ENCODE measurements at places on chromosomes 1 and 21.
A peak's percentile ranks its signal among the peaks of the same experiment; 100 is the strongest.

DNA sequence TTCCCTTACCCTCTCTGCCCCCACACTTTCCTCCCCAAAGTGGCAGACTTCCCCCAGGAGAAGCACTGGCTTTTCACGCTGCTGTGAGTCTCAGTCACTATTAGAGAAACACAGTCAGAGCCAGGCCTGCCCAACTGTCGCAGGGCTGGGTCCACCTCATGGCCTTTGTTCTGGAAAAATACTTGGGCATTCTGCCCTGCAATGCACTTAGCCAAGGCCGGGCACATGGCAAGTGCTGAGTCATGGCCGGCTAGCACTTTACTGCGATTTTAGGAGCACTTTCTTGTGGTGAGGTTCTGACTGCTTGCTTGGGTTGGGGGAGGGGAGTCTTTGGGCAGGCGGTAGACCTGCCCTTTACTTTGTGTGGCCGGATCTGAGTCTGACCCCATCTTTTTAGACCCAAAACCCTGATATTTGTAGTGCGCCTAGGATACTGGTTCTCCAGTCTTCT lies 7.7 kb downstream of the EPHX1 start:
- H3K27me3 ChIP-seq: no peaks in the 10 kb centered on the region
- no peak for DNase-seq
- H3K27ac ChIP-seq: no peak overlapping the region

- H3K4me3 ChIP-seq: no peak overlapping the region
- H3K36me3 ChIP-seq: no peaks in the 10 kb centered on the region
- H3K27me3 ChIP-seq: no peaks in the 10 kb centered on the region
- DNase-seq: no peak
Observed at GRCh38 chr21:26405735-26406361, 167.2 kb downstream of the CYYR1 start.

- no peak overlapping the region for H3K4me3 ChIP-seq
- no peaks in the 10 kb centered on the region for H3K36me3 ChIP-seq
- H3K4me1 ChIP-seq: peaks cover 35% of the 10 kb centered on the region
Observed at GRCh38 chr1:27518808-27519207, 28.8 kb upstream of the WASF2 start.

DNA sequence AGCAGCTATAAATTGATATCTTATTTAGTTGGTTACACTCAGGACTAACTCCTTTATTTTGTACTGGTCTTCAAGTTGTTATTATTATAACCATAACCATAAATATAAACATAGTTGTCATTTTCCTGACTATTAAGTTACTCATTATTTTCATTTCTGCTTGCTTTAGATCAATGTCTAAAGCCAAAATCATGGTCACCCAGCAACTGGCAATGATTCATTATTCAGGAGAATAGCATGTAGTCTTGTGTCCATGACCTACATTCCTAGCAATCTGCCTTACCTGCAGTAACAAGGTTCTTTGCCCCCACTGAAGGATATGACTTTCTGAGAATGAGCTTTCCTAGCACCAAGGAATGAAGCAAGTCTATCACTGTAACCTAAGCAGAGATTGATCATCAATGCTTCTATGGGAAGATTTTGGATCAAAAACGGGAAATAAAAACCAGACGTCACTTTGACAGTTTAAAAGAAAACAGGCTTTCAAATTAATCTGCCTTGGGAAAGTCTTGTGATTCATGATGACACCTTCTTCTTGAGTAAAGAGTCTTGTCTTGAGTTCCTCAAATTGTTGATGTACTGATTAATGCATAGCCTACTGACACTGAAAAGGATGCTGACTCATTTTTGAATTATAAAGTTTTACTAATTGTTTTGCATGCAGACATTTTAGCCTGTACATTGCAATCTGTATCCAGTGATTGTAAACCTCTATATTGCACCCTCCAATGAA lies 203.3 kb upstream of the IVNS1ABP start:
- H3K36me3 ChIP-seq: no peaks in the 10 kb centered on the region
- no peak for DNase-seq
- H3K4me3 ChIP-seq: no peak overlapping the region
- H3K4me1 ChIP-seq: no peaks in the 10 kb centered on the region

- H3K27me3 ChIP-seq: no peaks in the 10 kb centered on the region
- no peak for DNase-seq
- no peak overlapping the region for H3K4me3 ChIP-seq
- H3K27ac ChIP-seq: no peak overlapping the region
- peaks cover 14% of the 10 kb centered on the region for H3K4me1 ChIP-seq
Observed at GRCh38 chr1:11930571-11931445, 3.7 kb upstream of the PLOD1 start.

GRCh38 chr21:25956993-25957714 lies 213.4 kb downstream of the APP start:
- H3K4me1 ChIP-seq: no peaks in the 10 kb centered on the region
- no peaks in the 10 kb centered on the region for H3K36me3 ChIP-seq
- no peak for DNase-seq
- H3K4me3 ChIP-seq: no peak overlapping the region
- no peaks in the 10 kb centered on the region for H3K27me3 ChIP-seq

DNA sequence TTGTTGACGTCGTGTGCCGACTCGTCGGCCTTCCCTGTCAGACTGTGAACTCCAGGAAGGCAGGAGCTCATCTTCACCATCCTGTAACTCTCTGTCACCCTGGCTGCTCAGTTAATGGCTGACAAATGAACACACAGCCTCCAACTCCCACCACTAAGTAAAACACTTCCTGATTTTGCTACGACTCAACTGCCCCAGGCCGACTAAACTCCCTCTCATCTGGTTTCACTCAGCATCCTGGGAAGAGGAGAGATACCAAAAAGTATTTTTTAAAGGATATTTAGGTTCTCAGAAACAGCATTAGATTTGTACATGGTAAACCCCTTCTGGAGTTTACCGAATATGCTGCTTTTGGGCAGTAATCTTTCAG lies 18.2 kb upstream of the LHX4 start:
- DNase-seq: no peak
- H3K27ac ChIP-seq: no peak overlapping the region
- no peak overlapping the region for H3K4me3 ChIP-seq
- peaks cover 8% of the 10 kb centered on the region for H3K4me1 ChIP-seq
- H3K36me3 ChIP-seq: no peaks in the 10 kb centered on the region
- no peaks in the 10 kb centered on the region for H3K27me3 ChIP-seq

GRCh38 chr1:91891454-91891853 lies 5.5 kb upstream of the TGFBR3 start:
- no peak overlapping the region for H3K4me3 ChIP-seq
- H3K27me3 ChIP-seq: no peaks in the 10 kb centered on the region
- no peaks in the 10 kb centered on the region for H3K36me3 ChIP-seq
- H3K27ac ChIP-seq: no peak overlapping the region
- H3K4me1 ChIP-seq: peaks cover 19% of the 10 kb centered on the region
- no peak for DNase-seq

DNA sequence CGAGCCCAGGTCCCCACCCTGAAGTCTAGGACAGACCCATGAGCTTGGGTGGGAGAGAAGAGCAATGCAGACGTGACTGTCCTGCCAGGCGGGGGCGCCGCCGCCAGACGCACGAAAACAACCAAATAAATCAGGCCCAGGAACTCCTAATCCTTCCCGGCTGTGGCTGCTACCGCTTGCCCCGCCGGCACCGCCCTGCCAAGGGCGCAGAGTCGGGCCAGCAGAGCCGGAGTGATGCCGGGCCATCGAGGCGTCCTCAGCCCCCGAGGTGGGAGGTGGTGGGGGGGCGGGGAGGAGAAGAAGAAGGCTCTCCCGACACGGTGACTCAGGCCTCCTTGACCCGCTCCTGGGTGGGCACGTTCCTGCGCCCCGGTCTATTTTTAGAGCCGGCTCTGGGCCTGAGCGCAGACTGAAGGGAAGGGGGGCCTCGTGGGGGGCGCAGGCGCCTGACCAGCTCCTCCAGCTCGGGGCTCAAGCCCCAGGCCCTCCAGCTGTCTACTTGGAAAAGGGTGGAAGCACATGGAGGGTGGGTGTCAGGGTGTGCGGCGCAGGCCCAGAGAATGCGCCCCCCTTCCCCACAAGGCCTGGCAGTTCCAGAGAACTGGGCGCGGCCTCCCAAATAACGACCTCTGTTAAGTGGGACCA lies 10.7 kb upstream of the COL16A1 start:
- H3K4me1 ChIP-seq: peaks cover 18% of the 10 kb centered on the region
- no peaks in the 10 kb centered on the region for H3K27me3 ChIP-seq
- no peak overlapping the region for H3K4me3 ChIP-seq
- H3K27ac ChIP-seq: no peak overlapping the region

- H3K27me3 ChIP-seq: no peaks in the 10 kb centered on the region
- peaks cover 89% of the 10 kb centered on the region for H3K4me1 ChIP-seq
- H3K4me3 ChIP-seq: no peak overlapping the region
- DNase-seq: no peak
- H3K27ac ChIP-seq: no peak overlapping the region
Observed at GRCh38 chr1:2241820-2242219, 13.7 kb downstream of the SKI start.

DNA sequence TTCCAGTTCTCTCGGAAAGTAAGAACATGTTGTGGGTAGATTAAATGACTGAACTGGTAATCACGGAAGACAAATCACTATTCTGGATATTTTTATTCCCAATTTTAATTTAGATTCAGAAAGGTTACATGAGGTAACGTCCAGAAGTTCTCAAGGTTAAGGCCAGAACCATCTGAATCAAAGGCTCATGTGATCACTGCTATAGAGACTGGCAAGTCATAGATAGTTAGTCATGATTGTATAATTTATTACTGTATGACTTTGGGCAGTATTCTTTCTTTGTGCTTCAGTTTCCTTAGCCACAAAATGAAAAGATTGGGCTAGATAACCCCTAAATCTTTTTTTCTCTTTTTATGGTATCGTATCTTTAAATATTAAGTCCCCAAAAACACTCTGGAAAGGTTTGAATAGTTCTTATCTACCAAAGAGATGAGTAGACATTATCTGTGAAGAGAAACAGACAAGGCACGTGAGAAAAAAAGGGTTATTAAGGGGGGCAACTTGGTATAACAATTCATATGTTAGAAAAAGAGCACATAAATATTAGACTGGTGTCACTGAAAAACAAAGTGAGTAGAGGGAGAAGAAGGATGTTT lies 241.0 kb downstream of the PTPRC start:
- no peaks in the 10 kb centered on the region for H3K27me3 ChIP-seq
- no peak overlapping the region for H3K4me3 ChIP-seq
- H3K4me1 ChIP-seq: no peaks in the 10 kb centered on the region

DNA sequence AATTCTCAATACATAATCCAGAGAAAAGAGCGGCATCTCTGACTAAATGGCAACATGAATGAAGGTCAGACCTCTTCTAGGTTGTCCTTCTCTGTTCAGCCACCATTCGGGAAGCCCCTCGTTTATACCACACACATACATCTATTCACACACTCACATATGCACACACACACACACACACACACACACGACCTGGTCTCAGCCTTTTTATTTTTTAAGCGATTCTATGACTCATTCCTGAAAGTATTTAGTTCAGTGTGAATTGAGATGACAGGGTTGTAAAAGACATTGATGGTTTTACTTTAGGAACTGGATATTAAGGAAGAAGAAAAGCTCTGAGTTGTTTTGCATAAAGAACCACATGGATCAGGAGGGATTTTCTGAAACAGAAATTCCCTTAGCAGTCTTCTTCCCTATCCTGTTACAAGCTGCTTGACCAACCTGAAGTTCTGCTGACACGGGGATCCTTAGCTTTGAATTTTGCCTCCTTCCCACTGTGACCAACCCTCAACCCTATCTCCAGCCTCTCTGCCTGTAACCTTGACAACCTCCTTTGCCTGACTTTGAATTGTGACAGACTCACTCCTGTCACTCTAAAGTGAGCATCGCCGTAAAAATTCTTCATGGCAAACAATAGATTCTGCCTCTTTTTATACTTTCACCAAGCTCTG lies 383.1 kb upstream of the ESRRG start:
- no peak overlapping the region for H3K4me3 ChIP-seq
- H3K27me3 ChIP-seq: no peaks in the 10 kb centered on the region
- no peak for DNase-seq
- H3K36me3 ChIP-seq: no peaks in the 10 kb centered on the region

DNA sequence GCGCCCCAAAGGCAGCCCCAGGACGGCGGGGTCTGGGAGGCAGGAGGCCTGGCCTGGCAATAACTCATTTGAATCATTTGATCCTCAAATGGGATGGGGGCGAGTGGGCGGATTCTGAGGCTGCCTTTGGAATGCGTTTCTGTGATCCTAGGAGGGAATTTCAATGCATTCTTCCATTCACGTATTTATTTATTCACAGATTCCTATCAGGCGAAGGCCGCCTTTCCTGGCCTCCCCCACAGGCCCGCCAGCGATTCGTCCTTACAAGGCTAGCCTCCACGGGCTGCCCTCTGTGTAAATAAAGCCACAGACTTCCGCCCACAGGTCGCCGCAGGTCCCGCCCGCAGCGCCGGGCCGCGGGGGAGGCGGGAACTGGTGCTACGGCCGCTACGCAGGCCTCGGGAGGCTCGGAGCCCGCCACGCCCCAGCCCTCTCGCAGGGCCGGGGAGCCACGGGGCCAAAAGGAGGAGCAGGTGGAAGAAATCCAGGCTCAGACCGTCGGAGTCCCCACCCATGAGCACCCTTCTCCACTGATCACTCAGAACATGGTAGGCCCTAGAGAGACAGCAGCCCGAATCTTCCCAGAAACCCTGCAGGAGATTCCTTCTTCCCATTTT lies 31.3 kb upstream of the JUN start:
- H3K4me1 ChIP-seq: peaks cover 51% of the 10 kb centered on the region
- peak overlapping the region; percentile 76 for H3K27ac ChIP-seq
- no peaks in the 10 kb centered on the region for H3K27me3 ChIP-seq
- no peaks in the 10 kb centered on the region for H3K36me3 ChIP-seq
- DNase-seq: peak; percentile 35
- H3K4me3 ChIP-seq: peak overlapping the region; percentile 75

DNA sequence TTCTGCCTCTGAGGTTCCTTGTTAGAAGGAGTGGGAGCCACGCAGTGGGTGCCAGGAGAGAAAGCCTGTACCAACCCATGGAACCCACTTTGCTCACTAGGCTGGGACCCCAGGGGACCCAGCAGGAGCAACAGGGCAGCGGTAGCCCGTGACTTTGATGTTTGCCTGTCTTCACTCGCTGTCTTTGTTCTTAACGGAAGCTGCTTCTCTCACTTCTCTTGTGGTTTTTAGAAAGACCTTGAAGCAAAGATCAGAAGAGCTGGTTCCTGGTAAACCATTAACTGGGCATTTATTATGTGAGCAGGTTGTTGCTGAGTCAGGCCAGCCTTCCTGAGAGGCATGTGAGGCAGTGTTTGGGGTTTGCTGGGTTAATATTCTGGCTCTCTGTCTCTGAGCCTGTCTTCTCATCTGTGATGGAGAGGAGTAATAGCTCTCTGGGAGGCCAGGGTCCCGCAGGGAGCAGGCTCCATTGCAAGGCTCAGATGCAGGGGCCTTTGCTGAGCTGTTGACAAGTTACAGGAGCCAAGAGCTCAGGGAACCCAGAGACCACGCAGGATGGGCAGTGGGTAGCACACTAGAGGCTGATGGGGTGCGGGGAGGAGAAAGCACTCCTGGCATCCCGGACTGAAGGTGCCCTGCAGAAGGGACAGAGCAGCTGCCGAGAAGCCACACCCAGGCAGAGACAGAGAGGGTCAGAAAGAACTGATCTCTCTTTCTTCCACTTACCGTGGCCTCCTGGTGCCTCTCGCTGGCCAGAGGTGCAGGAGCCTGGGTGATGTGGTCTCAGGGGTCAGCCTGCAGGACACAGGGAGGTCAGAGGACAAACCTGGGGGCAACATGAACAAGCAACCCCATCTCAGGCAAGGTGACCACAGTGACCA lies 367.5 kb upstream of the C1orf174 start:
- no peaks in the 10 kb centered on the region for H3K36me3 ChIP-seq
- H3K4me1 ChIP-seq: peaks cover 4% of the 10 kb centered on the region
- H3K27ac ChIP-seq: no peak overlapping the region
- H3K27me3 ChIP-seq: no peaks in the 10 kb centered on the region
- no peak overlapping the region for H3K4me3 ChIP-seq

GRCh38 chr1:31843506-31843905 lies 27.7 kb upstream of the SPOCD1 start:
- no peak overlapping the region for H3K27ac ChIP-seq
- no peaks in the 10 kb centered on the region for H3K27me3 ChIP-seq
- no peak overlapping the region for H3K4me3 ChIP-seq
- peaks cover 29% of the 10 kb centered on the region for H3K4me1 ChIP-seq
